ENCODE measurements at places on chromosomes 2 and 18.

- DNase-seq: no peak
Observed at GRCh38 chr2:84613082-84613481, 96.8 kb downstream of the DNAH6 start.

GRCh38 chr2:191145769-191146471 lies 4.9 kb downstream of the STAT4 start:
- no peak for DNase-seq

- no peak for DNase-seq
Observed at GRCh38 chr2:46308629-46309028, 11.4 kb downstream of the EPAS1 start.

- DNase-seq: no peak
Observed at GRCh38 chr2:152532241-152532640, 185.0 kb downstream of the PRPF40A start.

GRCh38 chr2:165587335-165587938 lies 117.9 kb downstream of the CSRNP3 start:
- DNase-seq: no peak

DNA sequence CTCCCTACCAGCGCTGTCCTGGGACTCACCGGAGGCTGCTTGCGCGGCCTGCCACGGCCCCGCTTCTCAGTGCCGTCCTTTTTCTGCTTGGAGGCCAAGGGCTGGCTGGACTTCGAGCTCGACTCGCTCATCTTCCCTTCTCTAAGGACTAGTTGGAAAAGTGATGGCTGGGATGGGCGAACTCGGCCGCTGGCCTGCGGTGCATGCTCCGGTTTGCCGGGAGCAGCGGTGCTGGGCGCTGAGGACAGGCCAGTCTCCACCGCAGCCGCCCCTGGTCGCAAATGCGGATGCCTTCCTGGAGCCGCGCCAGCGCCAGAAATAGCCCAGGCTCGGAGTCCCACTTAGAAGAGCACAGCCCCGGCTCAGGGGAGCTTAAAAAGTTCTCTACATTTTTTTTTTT lies 3.1 kb downstream of the C2orf81 start:
- DNase-seq: no peak

- DNase-seq: no peak
Observed at GRCh38 chr2:46936566-46936965, 21.0 kb upstream of the MCFD2 start.

DNA sequence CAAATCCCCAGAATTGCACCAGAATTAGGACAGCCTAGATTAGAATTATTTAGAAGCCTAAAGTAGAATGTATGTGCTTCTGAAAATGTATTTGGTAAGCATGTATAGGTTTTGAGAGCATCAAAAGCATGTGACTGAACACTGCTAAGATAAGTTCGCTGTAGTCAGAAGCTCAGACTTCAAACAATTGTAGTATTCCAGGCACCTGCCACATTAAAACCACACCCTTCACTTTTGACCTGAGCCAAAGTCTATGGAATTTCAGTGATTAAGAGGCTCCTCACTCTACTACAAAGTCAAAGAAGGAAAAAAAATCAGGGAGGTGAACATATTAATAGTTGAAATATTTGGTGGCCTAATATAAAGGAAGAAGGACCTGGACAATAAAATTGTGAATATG lies 8.2 kb downstream of the KCNJ3 start:
- DNase-seq: no peak

GRCh38 chr2:151842830-151843690 lies 14.8 kb upstream of the ARL5A start:
- no peak for DNase-seq

DNA sequence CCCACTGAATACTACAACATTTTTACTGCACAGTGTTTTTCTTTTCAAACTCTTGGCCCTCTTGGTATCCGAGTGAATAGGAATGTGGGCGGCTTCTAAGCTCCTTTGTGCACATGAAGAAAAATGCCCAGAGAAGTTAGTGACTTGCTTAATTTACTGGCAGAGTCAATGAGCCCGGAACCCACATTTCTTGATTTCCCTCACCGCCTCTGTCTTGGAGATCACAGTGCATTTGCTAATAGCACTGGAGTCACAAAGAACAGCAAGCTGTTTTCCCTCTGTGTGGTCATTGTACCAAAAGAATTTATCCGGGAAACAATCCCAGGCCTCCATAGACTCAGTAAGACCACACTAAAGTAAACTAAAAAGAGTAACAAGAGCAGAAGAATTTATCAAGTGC lies 18.9 kb downstream of the STON1 start:
- DNase-seq: no peak
